ENCODE measurements at places on chromosomes 3 and 15.

DNA sequence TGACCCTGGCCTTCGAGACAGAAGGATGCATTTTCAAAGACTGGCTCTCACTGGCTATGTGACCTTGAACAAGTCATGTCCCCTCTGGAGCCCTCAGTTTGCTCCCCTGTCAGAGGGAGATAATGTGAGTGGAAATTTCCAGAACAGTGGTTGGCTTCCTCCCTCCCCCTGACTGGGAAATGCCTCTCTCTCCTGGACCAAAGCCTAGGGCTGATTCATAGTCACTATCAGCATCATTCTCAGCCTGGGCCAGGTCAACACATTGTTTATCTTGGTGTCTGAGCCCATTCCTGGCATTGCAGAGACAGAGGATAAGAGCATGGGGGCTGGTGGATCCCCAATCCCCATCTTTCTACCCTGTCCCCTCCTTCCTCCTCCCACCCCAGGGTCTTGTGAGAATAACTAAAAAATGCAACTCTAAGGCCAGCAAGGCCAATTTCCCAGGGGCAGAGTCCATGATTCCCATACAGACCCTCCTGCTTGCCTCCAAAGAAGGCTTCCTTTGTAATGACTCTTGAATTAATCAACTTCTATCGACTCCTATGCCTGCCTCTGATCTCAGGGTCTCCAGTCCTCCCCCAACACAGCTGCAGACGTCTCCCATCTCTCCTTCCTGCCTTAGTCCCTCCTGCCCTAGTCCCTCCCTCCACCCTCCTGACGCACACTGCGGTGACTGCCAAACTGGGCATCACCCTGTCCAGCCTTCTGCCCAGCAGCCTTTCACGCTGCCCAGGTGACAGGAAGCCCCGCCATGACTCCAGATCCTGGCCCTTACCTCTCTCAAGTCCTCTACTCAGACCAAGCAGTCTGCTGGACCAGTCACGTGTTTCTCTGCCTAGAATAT lies 35.4 kb upstream of the CORO2B start:
- DNase-seq, result no peak

GRCh38 chr3:29430558-29430971 lies 149.7 kb downstream of the RBMS3 start:
- no peak for DNase-seq

GRCh38 chr15:47439146-47440111 lies 277.9 kb upstream of the SEMA6D start:
- no peak for DNase-seq

DNA sequence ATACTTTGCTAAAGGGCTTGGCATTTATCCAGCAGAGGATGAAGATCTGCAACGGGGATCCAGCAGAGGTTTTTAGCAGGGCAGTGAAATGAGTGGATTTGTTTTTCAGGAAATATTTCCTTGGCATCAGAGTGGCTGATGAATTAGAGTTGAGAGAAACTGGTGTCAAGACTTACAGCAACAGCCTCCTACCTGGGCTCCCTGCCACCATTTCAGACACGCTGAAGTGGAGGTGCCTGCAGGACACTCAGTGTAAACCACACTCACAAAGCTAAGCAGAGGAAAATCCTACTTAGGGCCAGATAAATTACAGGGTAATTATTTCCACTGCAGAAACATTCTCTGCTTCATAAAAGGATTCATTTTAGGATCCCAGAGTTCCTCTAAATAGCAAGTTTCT lies 519.7 kb downstream of the FGF12 start:
- no peak for DNase-seq

- DNase-seq, result no peak
Measured at GRCh38 chr3:45546716-45547701, 47.5 kb upstream of the LIMD1 start.

- DNase-seq, result no peak
Measured at GRCh38 chr3:179074656-179075055, 3.0 kb upstream of the ZMAT3 start.

DNA sequence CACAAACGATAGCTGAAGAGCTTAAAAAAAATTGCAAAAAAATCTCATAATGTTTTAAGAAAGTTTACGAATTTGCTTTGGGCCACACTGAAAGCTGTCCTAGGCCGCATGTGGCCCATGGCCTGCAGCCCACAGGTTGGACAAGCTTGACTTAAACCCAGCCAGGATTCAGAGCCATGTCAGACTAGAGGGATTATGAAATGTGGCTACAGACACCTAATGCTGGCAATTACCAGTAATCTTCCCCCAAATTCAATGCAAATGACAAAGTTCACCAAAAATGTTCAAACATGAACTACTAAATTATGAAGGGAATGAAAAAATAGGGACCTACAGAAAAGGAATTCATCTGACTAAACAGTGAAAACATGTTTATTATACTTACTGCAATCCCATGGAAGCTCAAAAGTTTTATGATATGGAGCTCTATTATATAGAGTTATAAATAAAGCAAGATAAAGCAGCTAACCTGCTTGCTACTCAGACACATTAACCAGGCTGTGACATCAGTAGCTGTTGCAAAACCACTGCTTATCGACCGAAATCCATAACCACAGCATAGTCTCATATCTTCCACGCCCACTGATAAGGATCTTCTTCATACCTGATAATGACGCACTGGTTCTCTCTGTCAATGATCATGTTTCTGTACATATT lies 49.2 kb downstream of the LDHAL6B start:
- DNase-seq, result no peak

- DNase-seq, result no peak
Measured at GRCh38 chr3:27378331-27378730, 9.1 kb upstream of the NEK10 start.

DNA sequence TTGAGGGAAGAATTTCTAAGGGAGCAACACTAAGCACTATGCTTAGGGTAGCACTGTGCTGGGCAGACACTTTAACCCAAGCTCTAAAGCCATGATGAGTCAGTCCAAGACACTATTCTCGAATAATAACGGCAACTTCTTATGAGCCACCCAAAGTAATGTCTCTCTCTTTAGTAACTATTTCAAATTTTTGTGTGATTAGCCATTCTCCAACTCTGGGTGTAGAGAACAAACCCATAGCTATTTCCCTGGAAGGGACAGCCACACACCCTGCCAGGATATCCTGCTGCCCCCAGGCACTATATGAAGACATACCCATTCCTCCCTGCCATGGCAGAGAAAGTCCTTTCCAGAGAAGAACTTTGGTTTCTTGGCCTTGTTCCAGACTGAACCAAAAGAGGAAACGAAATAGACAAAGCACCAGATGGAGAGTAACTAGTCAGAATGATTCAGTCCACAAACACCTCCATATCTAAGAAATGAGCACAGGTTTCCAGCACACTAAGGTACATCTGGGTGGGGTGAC lies 384.9 kb upstream of the THBS1 start:
- DNase-seq, result no peak

Measured in stimulated activated CD8-positive, alpha-beta memory T cell treated with anti-CD3 and anti-CD28 coated beads, Interleukin-7, amount 100 ng/mL, for 4 hours (primary cell).